ENCODE measurements at places on chromosomes 7 and 10.

DNA sequence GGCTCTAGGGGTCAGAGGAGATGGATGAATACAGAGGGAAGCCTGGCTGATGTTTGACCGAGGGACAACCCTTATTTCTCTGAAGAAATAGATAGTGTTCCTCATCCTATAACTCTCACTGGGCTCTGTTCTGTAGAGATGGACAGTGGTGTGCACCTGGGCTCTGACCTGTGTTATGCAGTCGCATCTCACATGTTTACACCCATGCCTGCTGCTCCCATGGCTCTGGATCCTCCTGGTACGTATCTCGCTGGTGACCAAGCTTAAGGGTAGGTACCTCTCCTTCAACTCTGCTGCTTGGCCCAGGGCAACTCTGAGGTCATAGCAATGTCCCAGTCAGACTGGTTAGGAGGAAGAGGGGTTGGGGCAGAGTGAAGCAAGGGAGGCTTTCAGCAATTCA is 42.8 kb downstream of the ADRA2A start:
- DNase-seq = no peak

DNA sequence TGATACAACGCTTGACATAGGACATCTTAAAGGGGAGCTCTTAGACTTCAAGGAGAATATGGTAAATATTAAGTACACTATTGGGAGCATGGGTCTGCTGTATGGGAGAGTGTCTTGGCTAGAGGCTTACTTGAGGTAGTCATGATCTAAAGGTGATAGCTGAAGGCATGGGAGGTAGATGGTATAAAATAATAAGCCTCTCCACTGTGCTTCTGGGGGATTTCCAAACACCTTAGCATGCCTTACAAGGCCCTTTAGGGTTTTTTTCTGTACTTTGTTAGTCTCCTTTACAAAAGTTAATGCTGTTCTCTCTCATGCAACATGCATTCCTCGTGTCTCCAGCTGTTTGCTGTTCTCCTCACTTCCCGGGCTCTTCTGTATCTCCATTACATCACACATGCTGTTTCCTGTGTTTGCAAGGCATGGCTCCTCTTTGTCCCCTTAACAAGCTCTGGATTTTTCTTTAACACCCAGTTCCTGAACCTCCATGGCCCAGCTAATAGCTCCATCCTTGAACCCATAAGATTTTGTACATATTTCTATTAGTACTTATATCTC is 449.7 kb downstream of the AUTS2 start:
- DNase-seq = no peak

GRCh38 chr7:90532231-90532929 is 62.9 kb downstream of the PTTG1IP2 start:
- no peak for DNase-seq

DNA sequence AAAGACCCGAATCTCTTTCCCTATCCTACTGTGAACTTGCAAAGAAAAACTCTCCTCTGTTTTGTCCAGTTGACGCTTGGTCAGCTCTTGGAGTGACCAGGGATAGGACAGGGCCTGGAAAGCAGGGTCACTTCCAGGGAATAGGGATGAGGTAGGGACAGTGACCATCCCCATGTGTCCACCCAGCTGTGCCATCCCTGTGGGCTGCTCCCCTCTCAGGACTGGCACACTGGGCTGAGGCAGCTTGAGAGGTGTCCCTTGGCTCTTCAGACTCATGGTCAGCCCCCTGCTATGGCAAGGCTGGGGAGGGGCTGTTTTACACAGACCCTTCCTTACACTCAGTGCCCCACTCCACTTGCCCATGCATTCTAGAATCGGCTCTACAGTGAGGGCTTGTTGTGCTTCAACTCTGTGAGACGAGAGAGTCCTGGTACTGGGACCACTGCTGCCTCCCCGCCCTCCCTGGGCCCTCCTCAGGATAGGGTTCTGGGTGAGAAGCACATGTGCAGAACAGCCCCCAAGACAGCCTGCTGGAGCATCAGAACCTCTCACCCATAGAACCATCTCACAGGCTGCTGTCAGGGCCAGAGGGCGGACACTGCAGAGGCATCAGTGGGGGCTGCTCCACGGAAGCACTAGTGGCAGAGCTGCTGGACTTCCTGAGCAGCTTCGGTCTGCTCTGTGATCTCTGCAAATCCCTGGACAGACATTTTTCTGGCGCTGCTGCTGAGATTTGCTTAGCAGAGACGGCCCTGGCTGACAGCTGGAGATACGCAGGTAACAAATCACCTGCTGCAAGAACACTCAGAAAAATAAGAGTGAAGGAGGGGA is 202.8 kb upstream of the CXCL12 start:
- no peak for DNase-seq

DNA sequence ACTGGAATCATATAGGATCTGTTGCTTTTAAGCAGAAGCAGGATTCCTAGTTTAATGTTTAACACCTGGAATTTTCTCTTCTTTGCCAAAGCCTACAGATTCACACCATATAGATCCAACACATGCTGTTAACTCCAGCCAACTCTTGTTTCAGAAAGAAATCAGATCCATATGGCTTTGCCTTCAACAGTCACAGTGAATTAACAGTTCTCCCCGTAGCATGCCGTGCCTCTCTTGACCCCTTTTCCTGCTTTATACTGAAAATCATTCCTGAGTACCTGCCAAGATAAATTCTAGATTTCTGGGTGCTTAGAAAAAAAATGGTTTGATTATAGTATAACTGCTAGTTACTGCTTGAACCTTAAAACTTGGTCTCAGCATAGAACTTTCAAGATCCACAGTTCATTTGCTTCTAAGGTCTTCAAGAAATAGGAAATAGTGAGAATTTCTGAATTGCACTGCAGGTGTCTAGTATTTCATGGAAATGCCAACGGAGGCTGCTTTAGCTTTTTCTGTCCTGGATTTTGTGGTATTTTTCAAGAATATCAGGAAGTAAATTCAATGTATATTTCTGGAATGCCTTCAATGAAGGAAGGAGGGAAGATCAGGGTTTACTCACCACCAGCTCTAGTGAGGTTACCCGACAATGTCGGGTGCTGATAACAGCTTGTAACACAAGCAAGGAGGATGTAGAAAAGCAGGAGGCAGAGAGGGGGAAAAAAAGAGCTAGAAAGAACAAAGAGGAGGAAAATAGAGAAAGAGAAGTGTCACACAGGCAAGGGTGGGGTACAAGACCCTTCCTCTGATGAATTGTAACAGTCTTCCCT is 6.6 kb downstream of the AASS start:
- no peak for DNase-seq

DNA sequence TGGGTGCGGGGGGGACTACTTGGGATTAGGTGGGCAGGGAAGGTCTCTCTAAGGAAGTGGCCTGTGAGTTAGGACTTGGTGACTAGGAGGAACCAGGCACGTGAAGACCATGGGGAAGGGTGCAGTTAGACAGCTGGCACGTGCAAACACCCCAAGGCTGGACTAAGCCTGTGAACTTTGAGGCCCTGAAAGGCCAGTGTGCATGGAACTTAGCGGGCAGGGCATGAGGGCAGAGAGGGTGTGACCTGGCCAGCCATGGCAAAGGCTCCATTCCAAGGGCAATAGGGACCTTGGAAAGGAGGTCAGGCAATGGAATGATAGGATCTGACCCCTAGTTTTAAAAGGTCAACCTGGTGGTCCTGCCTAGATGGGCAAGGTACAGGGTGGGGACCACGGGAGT is 158.4 kb upstream of the PCBD1 start:
- no peak for DNase-seq

DNA sequence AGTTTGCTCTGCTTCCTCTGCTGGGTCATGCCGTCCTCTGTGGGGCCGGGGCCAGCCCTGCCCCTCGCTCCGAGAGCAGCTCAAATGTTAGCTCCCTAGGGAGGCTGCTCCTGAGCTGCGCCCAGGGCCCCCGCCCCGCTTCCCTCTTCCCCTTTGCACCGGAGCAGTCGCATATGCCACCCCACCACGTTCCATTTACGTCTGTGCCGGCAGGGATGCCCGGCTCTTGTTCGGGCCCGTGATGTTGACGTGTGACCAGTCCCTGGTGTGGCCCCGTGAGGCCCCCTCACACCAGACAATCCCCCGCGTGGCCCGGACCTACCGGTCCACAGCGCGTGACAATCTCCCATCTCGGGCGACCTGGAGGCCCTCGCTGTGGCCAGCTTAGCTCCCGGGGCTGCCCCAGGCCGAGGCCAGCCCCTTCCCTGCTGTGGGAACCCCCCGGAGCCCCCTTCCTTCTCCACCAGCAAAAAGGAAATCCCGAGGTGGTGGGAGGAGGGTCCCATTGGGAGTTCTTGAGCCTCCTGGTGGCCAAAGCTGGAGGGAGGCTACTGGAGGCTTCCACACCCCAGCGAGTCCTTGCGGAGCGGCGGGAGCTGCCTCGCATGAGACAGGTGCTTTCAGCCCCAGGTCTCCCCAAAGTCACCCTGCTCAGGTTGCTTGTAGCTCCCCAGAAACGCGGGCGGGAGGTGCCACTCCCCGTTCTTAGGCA is 15.2 kb downstream of the FAM20C start:
- DNase-seq = no peak

GRCh38 chr7:98616381-98617050 is 569 bp upstream of the NPTX2 start:
- DNase-seq = no peak

DNA sequence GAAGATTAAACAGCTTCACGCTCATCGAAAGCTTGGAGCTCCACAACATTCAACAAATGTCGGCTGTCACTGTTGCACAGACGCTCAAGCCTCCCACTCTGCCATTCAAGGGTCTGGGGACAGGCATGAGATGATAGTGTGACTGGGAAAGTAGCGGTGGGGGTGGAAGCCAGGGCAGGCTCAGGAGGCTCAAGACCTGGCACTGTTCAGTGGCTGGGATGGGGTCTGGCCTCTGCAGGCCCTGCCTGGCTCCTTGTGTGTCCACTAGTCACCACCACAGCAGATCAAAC is 13.5 kb upstream of the GTPBP4 start:
- DNase-seq = no peak

GRCh38 chr7:33066771-33067170 is 4.2 kb upstream of the NT5C3A start:
- no peak for DNase-seq

- no peak for DNase-seq
These were observed 205.6 kb downstream of the AUTS2 start for GRCh38 chr7:69803699-69804516.

DNA sequence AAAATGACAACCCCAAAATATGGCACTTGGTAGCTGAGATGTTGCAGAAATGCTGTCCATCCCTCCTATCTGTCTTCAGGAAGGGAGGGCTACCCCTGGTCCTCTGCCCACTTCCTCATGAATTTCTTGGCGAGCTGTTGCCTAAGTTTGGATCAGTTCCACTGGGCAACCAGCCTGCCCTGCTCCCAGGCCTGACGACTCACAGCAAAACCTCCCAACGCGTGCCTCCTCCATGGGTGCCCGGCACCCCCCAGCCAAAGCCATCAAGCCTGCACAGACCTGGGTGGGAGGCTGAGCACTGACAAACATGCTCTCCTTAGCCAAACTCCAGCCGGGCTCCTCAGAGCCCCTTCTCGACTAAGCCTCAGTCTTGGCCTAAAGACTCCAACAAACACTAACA is 8.9 kb downstream of the VSTM4 start:
- DNase-seq = no peak

DNA sequence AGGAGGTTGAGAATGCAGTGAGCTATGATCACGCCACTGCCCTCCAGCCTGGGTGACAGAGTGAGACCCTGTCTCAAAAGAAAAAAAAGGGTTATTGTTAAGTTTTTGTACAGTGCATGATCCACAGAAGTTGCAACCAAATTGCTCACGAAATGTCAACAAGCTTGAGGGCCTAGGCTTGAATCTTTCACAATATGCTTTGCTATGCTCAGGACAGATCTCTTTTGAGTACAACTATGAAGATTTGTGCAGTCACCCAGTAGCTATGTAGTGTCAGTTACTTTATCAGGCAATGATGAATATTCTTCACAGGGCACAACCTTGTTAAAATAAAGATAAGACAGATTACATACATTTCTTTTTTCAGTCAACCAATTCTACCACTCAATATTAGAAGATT is 109.2 kb downstream of the PRTFDC1 start:
- no peak for DNase-seq

GRCh38 chr10:97770255-97770654 is 1.5 kb downstream of the SFRP5 start:
- DNase-seq = peak; percentile 17
